ENCODE measurements at places on chromosomes 4 and X.

GRCh38 chr4:134343656-134344055, 142.1 kb upstream of the PABPC4L start:
- DNase-seq: no peak

GRCh38 chr4:53994382-53995102, 69.9 kb downstream of the CHIC2 start:
- DNase-seq: no peak

GRCh38 chr4:7124689-7125442, 57.0 kb upstream of the GRPEL1 start:
- no peak for DNase-seq

DNA sequence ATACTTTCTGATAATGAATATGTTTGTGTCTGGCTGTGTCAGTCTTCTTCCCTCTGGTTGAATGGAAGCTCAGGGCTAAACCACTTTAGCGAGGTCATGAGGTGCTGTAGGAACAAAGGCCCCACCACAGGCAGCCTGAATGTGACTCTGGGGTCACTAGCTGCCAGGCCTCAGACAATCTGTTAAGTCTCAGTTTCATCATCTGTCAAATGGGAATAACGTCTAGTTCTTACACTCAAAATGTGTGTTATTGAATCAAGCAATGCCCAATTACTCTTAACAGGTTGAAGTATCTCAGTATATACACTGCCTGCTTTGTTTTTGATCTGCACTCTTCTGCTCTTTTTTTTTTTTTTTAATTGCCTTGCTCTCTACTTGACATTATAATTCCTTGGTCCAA, 148.6 kb downstream of the STK32B start:
- DNase-seq: no peak

DNA sequence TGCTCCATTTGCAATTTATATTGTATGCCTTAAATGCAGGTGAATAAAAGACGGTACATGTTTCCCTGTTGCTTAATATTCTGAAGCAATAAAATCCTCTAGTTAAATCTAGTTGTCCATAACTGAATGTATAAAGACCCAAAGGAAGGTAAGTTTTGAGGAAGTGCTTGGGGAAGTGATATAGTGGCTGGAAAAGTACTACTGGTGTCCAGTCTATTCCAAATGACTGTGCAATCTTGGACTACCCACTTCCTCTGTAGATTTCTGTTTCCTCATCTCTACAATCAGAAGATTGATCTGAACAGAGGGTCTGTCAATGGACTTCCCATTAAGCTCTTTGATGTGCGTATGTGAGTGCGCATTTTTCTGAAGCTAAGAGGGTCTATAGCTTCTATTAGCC, 17.0 kb downstream of the SNCA start:
- DNase-seq: no peak

DNA sequence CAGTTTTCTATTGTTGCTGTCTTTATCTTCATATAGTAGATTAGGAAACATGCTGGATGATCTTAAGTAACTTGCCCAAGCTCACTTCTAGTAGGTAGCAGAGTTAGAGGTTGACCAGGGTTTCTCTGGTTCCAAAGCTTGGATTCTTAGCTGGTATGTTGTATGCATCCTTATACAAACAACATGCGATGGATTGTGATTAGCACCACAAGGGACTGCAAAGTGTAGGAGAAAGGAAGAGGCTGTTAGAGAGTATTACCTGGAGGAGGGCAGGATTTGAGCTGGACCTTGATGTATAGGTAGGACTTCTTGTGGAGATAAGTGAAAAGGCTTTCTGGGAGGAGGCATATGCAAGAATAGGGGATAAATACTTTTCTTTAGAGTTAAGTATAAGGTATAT, 5.6 kb downstream of the STIM2 start:
- DNase-seq: no peak

DNA sequence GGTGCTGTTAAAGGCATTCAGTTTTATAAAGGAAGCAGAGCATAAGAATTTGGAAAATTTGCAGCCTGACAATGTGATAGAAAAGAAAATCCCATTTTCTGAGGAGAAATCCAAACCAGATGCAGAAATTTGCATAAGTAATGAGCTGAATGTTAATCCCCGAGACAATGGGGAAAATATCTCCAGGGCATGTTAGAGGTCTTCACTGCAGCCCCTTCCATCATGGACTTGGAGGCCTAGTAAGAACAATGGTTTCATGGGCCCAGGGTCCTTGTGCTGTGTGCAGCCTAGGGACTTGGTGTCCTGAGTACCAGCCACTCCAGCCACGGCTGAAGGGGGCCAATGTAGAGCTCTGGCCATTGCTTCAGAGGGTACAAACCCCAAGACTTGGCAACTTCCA, 542.7 kb upstream of the NR3C2 start:
- DNase-seq: no peak

- DNase-seq: no peak
Observed at GRCh38 chr4:122616915-122617596, 3.8 kb downstream of the IL21 start.

DNA sequence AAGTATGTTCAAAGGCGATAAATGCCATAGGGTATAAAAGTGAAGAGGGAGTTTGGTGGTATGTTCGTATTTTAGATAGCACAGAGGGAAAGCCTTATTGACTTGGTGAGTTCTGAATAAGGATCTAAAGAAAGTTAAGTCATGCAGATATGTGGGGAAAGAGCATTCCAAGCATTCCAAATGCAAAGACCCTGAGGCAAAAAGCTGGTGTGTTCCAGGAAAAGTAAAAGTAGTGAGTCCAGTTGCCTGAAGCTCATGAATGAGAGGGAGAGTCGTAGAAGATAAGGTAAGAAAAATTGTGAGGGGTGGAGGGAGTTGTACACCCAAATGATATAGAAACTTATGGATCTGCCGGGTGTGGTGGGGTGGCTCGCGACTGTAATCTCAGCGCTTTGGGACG, 426.7 kb downstream of the RPA4 start:
- DNase-seq: no peak

- no peak for DNase-seq
Observed at GRCh38 chrX:16852617-16853179, 17.5 kb downstream of the RBBP7 start.

GRCh38 chrX:29487714-29488113, 727.6 kb upstream of the MAGEB2 start:
- no peak for DNase-seq

DNA sequence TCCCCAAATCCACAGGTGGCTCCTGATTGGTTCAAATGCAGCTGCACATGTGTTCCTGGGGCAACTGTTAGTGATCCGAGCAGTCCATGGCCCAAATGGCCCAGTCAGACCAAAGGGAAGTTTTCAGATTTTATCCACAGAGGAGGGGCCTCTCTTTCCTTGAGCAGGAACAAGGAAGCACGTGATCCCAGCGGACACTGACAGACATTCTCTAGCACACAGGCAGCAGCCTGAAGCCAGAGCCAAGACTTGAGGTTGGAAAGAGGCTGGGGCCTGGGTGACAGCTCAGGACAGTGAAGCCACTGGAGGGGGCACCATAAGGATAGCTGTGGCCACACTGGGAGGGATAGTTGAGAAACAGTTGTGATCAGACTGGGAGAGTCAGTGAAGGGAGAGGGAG, 3.5 kb upstream of the ZFP92 start:
- no peak for DNase-seq

DNA sequence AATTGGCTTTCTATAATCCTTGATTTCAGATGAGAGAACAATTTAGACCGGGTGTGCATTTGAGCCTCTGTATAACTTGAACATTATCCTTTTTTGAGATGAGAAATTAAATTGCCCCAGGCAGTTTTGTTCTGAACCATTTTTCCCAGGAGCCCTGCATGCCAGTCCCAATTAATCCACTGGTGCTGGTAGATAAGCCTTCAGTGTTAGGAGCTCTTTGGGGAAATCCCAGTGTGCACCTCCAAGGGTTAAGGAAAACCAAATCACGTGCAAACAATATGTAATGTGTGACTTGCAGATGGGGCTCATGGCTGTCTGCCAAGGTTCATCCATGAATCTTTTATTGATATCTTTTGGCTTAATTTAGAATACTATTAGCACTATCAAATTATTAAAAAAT, 43.2 kb downstream of the KIT start:
- no peak for DNase-seq

DNA sequence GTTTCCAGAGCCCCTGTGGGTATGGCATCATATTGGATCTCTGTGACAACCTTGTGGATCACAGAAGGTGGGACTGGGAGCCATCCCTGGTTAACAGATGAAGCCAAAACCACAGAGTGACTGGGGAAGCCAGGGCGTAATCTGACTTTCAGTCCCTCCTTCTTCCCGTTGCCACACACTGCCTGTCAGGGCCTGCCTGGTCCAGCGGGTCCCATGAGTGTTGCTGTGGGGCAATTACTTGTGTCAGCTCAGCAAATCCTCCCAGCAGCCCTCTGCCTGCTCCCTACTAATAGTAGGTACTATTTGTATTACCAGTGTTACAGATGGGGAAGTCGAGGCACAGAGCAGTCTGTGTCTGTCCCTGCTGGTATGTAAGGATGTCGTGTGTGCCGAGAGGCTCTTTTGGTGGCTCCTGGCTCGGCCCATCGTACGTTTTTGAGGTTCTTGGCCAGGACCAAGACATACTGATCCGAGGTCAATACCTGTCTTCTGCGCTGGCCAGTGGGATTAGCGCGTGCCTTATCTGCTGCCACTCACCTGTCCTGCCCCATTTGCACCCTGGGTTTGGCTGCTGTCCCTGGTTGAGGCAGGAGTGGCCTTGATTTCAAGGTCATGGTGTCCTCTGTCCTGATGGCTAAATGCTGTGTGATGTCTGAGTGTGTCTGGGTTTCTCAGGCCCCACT, 5.7 kb downstream of the NSG1 start:
- no peak for DNase-seq

- no peak for DNase-seq
Observed at GRCh38 chrX:5051831-5052491, 1176.7 kb downstream of the NLGN4X start.

DNA sequence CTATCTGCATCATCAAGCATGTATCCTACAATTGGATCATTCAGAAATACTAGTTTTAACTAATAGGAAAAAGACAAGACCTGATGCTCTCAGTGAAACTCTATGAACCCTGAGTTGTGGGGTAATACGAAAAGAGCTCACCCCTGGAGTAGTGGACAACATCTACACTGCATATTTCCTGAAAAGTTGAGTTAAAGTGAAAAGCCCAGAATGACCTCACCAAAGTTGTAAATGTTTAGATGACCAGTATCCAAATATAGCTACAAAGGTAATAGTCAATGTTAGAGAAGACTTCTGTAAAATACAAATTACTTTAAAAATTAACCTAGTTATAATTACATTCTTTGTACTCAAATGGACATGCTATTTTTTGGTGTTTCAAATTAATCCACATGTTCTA, 52.8 kb upstream of the SRPX start:
- DNase-seq: no peak

DNA sequence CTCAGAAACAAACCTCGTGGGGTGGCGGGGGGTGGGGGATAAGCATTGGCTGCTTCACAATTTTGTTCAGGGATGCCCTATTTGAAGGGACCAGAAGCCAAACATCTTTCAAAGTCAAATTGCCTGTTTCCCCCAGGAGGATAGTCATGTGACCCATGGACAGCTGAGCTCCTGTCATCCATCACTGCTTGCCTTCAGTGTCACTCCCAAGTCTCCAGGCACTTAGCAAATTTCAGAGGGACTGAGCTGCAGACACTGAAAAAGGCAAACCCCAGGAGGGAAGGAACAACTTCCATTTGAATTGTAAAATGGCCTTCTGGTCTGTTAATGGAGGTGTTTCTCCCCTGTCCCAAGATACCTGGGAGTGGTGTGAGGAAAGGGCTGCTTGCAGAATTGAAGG, 73.4 kb downstream of the FRMPD3 start:
- no peak for DNase-seq

DNA sequence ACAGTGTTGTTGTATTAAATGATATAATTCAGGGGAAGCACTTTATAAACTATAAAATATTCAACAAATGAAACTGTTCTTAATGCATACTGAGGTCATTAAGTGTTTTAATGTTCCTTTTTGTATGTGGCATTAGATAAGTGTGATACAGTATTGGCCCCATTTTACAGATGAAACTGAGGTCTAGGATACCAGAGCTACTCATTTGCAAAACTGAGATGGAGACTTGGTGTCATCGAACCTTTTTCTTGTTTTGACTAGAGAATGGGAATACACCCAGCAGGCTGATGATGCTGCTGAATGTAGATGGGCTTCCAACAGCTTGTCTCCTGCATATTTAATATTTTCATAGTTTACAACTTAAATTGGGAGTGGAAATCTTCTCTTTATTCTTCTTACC, 34.6 kb downstream of the TAF1 start:
- no peak for DNase-seq

GRCh38 chr4:44983083-44983482, 256.7 kb upstream of the GNPDA2 start:
- DNase-seq: no peak

DNA sequence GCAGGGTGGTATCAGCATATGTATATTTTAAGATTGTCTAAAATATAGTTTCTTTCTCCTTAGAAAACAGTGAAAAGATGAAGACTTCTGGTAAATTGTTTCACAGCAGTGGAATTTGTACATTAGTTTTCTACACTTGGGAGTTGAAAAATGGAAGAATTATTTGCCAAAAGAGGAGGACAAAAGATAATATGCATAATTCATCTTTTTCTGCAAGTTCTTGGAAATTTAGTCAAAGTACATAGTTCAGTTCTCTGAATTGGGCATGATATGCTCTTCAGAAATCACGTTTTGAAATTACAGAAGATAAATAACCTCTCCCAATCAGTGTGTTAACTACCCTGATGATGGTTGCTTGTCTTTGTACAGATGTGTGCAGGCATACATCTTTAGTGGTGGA, 47.0 kb downstream of the RBPJ start:
- no peak for DNase-seq
